ENCODE measurements at places on chromosomes 12 and 14.

GRCh38 chr14:101078892-101079221 is 175.3 kb upstream of the RTL1 start:
- DNase-seq, result no peak

- DNase-seq, result no peak
Measured at GRCh38 chr14:101980700-101981099, 16.3 kb downstream of the DYNC1H1 start.

DNA sequence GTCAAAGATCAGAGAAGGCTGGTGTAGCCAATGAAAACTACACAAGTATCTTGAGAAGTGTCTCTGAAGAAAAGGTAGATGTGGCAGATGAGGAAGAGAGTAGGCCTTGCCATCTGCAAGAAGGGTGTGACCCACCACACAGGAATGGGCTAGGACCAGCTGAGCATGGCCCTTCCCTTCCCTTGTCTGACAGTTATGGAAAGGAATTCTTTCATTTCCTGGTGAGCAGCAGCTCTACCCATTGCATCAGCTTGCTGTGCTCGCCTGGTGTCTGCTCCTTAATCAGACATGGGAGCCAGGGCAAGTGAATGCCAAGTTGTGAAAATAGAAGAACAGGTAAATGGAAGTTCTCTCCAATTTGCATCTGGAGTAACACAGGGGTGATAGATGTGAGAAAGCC is 145.2 kb upstream of the KRR1 start:
- no peak for DNase-seq

- DNase-seq, result no peak
Measured at GRCh38 chr12:62882696-62883095, 52.3 kb downstream of the PPM1H start.

DNA sequence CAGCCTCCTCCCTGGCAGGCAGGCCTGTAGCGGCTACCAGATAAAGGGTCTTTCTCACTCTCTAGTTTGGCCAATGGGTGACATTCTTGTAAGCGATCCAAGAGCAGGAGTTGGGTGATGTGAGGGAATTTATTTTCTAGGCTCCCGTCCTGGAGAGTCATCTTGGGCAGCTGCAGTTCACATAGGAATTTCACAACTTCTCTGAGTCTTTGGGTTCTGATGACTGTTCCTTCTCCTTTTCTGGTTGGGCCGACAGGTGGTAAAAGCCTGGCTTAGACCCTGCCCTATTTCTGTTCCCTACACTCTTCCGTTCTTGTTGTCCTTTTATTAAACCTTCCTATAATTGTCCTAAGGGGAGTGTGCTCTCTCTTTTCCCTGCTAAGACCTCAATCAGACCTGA is 42.6 kb upstream of the POC1B start:
- no peak for DNase-seq

- no peak for DNase-seq
Measured at GRCh38 chr12:5402009-5402935, 29.6 kb upstream of the NTF3 start.

GRCh38 chr14:81388336-81388735 is 11.8 kb downstream of the STON2 start:
- no peak for DNase-seq

- no peak for DNase-seq
Measured at GRCh38 chr12:49375406-49375805, 8.1 kb downstream of the SPATS2 start.

GRCh38 chr14:30657606-30658163 is 35.6 kb downstream of the SCFD1 start:
- DNase-seq, result no peak

DNA sequence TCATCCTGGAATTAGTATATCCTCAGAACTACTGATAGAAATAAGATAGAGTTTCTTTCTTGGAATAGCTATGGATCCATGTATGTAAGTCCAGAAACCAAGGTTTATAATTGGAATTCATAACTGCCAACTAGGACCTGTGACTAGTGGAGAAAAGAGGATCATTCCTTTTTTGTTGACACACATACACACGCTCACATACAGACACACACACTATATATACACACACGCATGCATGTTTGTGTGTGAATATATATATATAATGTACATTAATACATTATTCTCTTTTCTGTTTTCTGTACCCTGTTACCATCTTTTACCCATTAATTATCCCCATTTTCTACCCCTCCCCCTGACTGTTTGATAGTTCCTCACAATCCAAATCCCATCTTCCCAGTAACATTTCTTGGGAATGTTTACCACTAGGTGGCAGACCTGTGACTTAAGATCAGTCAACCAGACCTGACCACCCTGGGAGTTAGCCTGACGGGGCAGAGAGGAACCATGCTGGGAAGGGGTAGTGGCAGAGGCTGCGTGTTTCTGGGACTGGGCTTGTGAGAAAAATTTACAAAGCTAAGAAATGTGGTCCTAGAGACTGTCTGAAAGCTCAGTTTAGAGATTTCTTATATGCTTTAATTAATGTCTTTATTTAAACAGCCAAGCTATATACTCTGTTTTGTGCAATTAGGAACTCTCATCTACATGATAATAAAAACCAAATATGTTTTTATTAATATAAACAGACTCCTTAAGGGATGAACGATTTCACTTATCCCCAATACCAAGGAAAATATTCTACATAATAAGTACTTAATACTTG is 308.0 kb downstream of the PPFIA2 start:
- DNase-seq, result no peak

DNA sequence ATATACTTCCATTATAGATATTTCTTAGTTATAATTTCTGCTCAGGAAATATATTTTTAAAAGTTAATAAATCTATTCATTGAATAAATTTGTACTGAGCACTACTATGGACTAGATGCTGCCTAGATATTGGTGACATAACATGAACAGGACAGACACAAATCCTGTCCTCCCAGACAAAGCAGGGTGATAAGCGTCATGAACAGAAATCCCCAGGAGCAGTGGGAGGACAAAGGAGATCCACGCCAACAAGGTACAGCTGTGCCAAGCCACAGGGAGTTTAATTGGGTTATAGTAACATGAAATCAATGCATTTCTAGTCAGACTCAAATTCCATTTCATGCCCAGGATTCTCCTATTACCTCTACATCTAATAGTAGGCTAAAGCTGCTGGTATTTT is 171.8 kb upstream of the CPNE8 start:
- no peak for DNase-seq

GRCh38 chr12:101074940-101075680 is 134.9 kb downstream of the SLC5A8 start:
- DNase-seq, result no peak

DNA sequence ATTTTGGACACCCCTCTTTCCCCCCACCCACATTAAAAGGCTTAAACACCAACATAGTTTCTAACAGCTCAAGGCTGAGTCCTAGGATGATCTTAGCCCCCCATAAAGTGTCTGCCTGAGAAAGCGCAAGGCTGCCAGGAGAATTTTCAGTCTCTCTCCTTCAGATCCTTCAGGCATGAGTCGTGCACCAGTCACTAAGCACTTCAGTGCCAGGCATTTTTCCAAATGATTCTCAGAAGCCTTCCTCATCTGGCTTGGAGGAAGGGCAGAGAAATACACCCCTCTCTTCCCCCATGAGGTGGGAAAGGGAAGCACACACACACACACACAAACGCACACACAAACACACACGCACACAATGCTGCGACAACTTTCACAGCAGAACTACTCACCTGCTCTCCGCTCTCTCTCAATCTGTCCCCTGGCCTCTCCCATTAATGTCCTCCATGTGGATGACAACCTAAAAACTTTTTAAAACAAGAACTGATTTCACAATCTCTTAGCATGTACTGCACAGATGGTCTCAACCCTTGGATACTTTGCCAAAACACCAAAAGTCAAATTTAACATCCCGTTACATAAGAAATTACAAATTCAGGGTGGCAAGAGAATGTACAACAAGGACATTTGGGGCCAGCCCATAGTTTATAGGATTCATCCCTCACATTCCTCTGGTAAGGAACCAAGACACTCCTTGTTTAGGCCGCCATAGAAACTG is 49.8 kb downstream of the CKAP4 start:
- DNase-seq, result no peak

DNA sequence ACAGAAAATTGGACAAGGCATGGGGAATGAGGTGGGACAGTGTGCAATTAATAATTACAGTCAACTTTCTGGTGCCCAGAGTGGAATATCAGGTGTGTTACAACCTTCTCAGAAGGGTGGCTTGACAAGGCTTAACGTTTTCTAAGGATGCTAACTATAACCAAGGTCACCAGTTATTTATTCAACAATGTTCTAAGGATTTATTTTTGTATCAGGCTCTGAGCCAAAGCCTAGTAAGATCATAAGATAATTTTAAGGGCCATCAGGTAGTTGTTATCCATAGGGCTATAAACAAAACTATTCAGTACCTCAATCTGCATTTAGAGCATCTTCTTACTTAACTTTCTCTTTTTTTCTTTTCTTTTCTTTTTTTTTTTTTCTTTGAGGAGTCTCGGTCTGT is 134.0 kb downstream of the TMTC1 start:
- no peak for DNase-seq

GRCh38 chr12:52685406-52685890 is 5.2 kb upstream of the KRT1 start:
- DNase-seq, result no peak

- no peak for DNase-seq
Measured at GRCh38 chr12:51378749-51379148, 12.5 kb downstream of the GALNT6 start.

- no peak for DNase-seq
Measured at GRCh38 chr14:84250893-84251292, 1279.1 kb upstream of the FLRT2 start.

DNA sequence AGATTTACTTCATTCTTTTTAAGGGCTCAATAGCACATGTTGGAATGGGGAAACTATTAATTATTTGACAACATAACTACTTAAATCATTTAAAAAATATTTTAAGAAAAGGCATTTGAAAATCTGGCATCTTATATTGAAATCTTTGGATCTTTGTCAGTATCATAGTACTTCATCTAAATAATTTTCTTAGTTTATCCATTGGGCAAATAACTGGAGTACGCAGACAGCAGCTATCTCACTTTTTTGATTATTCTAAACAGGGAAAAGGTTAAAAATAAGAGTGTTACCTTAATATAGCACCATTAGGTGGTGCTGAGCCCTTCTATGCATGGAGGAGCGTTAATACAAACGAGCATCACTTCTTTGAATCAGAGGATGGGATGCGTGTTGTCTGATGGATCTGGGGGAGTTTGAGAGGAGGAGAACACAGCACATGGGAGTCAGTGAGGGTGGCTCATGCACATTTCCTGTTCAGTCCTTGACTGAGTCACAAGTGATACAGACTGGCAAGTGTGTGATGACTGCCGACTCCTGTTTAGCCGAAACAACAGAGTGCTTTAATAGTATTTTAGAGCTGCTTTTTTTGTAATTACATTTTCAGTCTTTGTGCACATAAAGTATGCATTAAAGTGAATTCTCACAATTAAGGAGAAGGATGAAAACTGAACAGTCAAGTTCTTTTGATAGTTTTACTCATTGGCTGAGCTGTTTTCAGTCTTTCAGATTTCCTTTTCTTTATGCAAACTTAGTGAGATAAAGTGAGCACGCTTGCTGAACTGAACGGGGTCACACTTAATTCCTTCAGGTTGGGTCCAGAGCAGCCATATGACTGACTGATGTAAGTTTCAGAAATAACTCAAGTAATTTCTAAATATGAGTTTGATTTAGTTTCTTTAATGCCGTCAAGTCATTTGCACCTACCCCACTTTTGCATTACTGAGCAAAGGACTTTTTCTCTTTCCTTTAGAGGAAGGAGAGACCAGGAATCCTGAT is 92.7 kb downstream of the DIP2B start:
- DNase-seq, result no peak

DNA sequence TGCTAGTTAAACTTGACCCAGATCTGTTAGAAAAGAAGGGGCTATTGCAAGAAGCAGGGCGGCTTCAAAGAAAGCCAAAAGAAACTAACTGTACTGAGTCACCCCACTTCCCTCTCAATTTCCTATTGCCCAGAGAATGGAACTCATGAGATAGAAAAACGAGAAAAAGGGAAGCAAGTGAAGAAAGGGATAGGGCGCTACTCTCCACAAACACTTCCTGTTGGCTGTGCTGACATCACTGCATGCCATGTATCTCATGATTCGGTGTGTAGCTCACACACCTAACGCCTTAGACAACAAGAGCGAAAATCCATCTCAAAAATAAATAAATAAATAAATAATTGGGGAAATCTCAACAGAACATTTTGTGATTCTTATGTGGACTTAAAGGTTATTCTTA is 13.0 kb upstream of the P2RX4 start:
- no peak for DNase-seq

DNA sequence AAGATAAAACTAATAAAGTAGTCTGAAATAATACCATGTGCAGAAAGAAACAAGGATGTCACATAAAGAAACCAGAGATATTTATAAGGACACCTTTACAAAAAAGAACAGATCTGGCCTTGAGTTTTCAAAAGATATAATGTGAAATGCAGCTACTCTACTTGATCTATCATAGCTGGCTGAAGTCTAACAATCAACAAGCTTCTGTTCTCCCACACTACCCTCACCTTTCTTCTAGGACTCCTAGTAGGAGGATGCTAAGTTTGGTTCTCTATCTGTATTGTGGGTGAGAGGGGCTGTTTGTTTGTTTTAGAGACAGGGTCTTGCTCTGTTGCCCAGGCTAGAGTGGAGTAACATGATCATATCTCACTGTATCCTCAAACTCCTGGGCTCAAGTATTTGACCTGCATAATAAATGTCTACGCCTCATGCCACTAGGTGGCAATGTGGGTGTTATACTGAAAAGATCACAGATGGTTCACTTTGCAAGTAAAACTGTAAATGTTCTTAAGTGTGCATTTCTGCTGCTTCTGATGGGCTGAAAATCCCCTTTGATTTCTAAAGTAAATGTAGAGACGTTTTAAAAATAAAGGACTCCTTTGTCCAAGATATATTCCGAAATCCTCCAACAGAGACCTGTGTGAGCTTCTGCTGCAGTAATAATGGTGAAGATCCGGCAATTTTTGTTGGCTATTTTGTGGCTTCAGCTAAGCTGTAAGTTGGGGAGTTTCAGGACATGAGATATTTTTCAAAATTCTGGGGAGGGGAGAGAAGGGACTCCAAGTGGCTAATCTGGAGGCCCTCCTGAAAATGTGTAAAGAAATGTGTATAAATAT is 269.3 kb downstream of the DAD1 start:
- DNase-seq, result no peak

GRCh38 chr14:50355692-50356091 is 41.0 kb downstream of the CDKL1 start:
- no peak for DNase-seq

- no peak for DNase-seq
Measured at GRCh38 chr12:92597997-92598396, 104.8 kb upstream of the PLEKHG7 start.

- DNase-seq, result no peak
Measured at GRCh38 chr14:39957987-39958386, 525.8 kb upstream of the FBXO33 start.

DNA sequence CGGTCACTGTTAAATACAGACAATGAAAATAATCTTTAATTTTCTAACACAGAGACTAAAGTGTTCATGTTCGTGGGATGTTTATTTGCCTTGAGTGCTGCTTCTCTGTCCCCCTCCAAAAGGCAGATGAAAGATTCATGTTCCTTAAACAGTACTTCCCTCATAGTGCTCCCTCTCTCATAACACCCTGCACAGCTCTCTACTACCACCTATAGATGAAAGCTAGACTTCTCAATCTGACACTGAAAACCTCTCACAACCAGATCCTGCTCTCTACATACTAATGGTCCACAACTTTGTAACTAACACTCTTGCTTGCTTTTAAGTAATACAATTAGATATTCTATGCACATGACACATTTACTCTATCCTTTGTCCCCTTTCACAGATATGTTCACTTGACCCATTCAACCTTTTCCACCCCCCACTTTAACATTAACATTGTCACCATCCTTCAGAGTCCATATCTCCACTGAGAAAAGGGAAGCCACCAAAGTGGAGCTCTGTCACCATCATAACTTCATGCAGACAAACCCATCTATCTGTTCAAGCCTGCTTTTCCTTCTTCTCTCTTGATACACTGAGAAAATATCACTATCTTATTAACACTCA is 266.4 kb upstream of the USP15 start:
- DNase-seq, result no peak
